ENCODE measurements at places on chromosomes 6 and 20.

DNA sequence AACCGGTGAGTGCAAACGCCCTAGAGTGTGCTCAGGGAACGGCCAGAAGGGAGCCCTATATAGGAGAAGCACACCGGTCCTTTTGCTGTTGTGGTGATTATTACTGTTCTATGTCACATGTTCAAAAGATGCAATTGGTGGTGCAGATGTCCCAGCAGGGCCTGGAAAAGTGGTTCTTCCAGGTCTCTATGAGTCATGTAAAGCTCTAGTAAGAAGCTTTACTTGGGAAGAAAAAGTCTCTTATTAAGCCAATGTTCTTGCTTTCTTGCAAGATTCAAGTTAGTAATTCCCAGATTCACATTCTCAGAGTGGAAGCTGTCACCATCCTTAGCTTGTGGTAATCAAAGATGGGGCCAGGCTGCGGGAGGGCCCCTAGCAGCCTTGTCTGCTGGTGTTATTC, 23.3 kb downstream of the EDN3 start:
- no peak for DNase-seq

DNA sequence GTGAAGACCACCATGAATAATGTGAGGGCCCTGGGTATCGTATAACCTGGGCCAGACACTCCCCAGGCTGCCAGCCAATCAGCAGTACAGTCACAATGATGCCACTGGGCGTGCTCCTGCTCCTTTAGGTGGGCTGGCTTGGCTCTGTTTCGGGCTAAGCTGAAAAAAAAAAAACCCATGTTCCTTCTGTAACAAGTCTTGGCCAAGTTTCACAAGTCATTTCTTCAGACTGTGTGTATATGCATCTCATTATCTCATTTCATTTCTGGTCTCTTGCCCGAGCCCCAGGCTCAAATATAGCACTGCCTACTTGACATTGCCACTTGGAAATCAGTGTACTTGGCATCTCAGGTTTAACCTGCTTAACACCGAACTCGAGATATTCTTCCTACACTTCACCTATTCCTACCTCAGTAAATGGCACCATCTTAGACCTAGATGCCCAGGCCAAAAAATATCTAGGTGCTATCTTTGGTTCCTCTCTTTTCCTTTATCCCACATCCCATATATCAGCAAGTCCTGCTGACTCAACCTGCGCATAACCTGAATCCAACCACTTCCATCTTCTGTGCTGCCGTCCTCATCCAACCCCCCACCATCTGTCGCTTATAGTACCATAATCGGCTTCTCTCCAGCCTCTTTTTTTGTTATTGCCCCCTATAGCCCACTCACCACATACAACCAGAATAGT, 1.8 kb downstream of the UQCC2 start:
- no peak for DNase-seq

GRCh38 chr6:42819803-42820511, 38.1 kb downstream of the BICRAL start:
- peak; percentile 53 for DNase-seq

- DNase-seq: no peak
These were observed 50.7 kb downstream of the NOX3 start for GRCh38 chr6:155404937-155405336.

DNA sequence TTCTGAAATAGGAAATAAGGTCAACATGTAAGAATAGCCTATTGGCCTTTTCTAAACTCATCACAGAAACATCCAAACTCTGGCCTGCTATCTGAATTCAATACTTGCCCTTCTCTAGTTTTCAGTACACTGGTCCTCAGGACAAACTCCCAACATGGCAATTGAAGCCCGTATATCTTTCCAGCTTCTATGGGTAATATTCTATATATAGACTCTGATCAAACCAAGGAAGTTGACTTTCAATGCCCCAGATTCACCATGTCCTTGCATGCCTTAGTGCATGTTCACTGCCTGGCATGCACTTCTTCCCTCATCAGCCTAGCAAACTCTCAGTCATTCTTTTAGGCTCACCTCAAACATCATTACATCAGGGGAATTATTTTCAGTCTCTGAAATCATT, 73.2 kb downstream of the RSPO3 start:
- DNase-seq: peak; percentile 88

GRCh38 chr20:41984031-41984430, 365.9 kb upstream of the CHD6 start:
- no peak for DNase-seq

- DNase-seq: no peak
These were observed 750.0 kb downstream of the TBC1D32 start for GRCh38 chr6:120584111-120584760.

DNA sequence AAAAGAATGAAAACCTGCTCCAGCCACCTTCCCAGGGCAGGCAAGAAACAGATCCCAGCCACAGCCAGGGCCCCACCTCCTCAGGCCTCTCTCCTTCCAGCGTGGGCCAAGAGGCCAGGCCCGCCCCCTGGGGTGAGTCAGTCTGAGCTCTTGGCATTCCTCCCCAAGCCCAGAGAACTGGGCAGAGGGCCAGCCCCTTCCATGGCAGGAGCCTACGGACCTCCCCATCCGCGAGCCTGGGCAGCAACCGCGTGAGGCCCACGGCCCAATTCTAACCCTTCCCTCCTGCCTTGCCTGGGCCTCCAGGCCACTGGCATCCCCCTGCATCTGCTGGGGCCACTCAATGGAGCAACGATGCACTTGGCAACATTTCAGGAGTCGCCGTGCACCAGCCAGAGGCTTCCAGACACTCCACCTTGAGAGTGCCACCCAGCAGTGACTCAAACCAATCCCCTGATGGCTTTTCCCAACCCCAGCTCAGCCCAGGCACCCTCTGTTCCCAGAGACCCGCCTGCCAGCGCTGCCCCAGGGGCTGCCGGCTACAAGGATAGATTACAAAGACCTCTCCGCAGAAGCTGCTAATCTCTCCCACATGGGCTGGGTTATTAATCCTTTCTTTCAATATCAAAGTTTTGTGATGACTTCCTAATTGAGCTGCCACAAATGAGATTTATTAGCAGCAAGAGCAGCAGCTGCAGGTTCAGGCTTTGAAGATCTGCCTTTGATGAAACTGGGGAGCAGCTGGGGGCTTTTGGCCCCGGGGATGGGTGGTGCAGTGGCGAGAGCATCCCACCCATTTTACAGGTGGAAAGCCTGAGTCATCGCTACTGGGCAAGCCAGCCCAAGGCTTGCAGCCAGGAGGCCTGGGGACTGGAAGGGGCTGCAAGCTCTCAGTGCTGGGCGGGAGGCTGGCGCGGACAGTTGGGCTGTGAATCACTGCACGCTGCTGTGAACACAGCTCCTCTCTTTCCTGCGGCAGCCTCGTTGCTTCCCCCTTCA, 85.7 kb downstream of the NFATC2 start:
- DNase-seq: peak; percentile 97

DNA sequence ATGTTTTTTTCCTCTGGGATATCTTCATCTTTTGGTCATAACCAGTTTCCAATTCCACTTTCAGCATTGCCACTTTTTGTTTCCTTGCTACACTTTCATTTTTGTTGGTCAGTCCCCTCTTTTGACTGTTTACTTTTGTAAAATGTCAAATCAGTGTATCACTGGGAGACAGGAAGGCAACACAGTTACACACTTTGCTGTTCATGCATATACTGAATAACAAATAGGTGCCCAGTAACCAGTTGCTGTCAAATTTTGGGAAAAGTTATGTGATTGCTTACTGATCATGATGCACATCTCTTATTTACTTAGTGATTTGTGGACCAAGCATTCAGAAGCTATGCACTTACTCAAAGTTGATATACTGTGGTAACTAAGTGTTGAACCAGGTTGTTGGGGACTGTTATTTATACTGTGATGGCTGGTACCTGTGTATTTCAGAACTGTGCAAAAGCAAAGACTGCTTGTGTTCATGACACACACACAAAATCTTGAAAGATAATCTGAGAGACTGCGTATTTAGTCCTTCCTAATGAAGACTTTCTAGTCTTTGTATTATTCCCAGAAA, 41.0 kb downstream of the ZNF292 start:
- peak; percentile 5 for DNase-seq

DNA sequence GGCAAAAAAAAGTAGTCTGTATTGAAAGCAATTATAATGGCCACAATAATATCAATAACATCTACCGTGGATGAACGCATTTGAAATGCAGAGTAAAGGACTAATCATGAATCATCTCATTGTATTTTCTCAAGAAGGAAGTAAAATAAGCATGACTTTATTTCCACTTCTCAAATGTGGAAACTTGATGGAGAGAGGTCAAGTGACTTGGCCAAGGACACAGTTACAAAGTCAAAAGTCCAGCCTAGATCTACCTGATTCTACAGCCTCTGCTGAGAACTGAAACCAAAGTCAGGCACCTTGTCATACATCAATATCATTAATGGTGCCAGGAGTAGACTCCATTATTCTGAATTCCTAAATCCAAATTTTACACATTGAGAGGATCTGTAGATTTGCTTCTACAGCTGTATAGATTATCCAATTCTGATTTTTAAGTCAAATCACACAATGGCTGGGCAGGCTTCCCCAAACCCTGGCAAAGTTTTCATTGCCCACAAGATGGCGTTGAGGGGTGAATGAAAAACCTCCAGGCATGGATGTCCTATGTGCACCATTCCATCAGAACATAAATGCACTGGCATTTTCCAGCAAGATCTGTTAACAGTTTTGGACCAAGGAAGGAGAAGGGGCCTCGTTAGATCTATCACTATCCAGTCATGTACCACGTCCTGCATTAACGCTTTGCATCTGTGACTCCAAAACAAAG, 423.1 kb downstream of the MAFB start:
- DNase-seq: peak; percentile 72

DNA sequence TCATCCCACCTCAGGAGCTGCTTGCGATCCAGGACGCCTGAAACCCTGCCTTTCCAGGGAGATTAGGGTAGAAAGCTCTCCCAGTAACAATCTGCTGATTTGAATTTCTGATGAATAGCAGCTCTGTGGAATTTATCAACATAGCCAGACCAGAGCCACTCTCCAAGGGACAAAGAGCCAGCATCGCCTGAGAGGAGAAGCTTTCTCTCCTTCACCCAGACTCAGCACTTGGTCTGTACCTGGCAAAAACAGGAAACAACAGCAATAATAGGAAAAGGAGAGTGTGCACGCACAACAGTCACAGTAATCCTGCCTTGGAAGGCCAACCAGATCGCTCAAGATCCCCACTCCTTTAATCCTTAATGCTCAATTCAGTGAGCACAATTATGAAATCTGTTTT, 22.3 kb upstream of the ROS1 start:
- DNase-seq: peak; percentile 20

DNA sequence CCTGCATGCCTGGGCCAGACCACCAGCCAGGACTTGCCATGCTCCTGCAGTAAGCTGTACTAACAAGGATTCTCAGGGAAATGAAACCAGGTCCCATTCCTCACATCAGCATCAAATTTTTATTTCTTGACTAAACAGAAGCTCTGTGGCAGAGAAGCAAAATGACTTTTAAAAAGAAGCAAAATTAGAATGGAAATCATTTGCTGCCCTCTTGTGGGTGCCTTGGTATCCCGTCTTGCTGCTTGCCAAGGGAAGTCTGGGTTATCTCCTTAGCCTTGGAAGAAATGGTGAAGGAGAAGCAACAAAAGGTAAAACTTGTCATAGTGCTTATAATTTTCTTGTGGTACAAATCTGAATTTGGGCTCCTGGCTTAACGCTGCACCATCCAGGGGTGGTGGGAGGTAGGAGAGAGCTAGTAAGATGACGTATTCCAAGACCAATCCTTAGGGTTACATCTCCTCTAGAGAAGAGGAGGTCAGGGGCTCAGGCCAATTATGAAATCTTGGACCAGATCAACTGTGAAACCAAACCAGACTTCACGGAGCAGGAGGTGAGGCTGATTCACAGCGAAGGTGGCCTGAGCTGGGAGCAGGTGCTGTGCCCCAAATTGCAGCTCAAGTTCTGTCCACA, 107.5 kb downstream of the FAXC start:
- peak; percentile 47 for DNase-seq

DNA sequence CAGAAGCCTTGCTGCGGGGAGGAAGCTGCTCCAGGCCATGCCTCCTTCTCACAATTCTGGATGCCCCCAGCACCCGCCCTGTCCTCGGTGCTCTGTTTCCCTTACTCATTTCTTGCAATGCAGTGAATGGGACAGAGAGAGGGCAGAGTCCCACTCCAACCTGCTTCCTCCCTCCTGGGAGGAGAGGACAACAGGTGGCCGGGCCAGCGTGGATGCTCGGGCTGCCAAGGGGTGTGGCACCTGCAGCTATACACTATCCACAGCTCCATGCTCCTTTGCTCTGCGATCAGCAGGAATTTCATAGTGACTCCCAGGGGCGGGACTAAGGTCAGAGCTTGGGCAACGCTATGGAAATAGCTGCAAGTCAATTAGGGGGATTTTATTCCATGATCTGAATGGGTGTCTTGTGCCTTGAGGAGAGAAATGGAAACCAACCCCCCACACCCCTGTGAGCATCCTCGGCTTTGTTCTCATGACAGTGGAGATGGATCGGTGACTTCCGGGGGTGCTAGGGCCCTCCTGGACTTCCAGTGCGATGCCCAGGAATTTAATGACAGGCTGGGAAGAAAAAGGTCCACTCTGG, 192.5 kb downstream of the MYLK4 start:
- no peak for DNase-seq

- peak; percentile 43 for DNase-seq
These were observed 28.4 kb downstream of the LHFPL5 start for GRCh38 chr6:35833536-35833935.

GRCh38 chr6:170575250-170575649, 9.2 kb downstream of the PDCD2 start:
- DNase-seq: peak; percentile 47

DNA sequence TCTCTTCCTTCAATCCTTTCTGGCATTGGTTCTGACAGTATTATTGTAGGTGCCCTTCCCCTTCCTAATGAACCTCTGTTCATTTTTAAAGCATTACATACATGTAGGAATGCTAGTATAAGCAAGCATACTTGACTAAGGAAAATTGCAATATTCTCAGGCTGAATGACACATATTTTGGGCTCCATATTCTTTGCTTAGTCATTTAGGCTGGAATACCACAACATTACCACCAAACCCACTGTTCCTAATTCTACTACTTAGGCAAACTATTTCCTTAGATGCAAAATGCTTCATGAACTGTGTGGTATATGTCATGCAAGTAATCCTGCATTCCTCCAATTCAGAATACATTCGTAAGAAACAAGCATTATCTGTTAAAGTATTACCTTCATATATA, 113.9 kb downstream of the PRDM1 start:
- DNase-seq: peak; percentile 89

GRCh38 chr20:62117658-62118057, 4.6 kb upstream of the LSM14B start:
- DNase-seq: no peak

GRCh38 chr6:110083875-110084585, 95.4 kb downstream of the WASF1 start:
- DNase-seq: no peak

- no peak for DNase-seq
These were observed 181.9 kb downstream of the GMDS start for GRCh38 chr6:2063547-2063946.

GRCh38 chr6:43937236-43938177, 167.5 kb downstream of the VEGFA start:
- no peak for DNase-seq

GRCh38 chr6:135439549-135439948, 58.0 kb downstream of the AHI1 start:
- DNase-seq: no peak

GRCh38 chr6:15267221-15267620, 21.4 kb downstream of the JARID2 start:
- no peak for DNase-seq

GRCh38 chr20:47704746-47705496, 80.4 kb downstream of the SULF2 start:
- no peak for DNase-seq
